ENCODE measurements at places on chromosomes 2 and 18. TPM values are rescaled to one million over a fixed set of nuclear protein-coding genes. Genes with fewer than 3 reads are reported as not detected.

DNA sequence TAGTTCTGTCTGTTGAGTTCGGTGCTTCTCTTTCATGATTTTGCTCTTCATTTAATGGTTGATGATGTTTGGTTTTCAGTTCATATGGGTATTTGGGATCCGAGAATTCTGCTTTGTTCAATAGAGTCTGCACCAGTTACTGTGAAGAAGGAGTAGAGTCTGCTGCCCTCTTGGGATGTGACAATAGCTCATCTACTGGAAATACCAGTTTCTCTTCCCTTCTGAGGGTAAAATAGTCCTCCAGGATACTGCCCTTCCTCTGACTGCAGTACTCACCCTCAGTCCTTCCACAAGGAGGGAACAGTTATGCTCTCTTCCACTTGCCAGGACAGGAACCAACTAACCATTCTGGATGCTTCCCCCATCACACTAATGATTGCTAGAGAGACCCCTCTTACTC is 12.5 kb upstream of the TNFAIP6 start:
- no peak for DNase-seq
- no peaks in the 10 kb centered on the region for H3K4me1 ChIP-seq
- no peaks in the 10 kb centered on the region for H3K36me3 ChIP-seq
- no peak overlapping the region for H3K4me3 ChIP-seq

The DDX1 gene
- total RNA-seq, result 85.6 TPM

- peaks cover 33% of the 10 kb centered on the region for H3K4me1 ChIP-seq
- no peak overlapping the region for H3K27ac ChIP-seq
- no peaks in the 10 kb centered on the region for H3K36me3 ChIP-seq
- H3K27me3 ChIP-seq, result peaks cover 70% of the 10 kb centered on the region
- no peak for DNase-seq
Measured at GRCh38 chr2:161417438-161418274, 1.6 kb downstream of the TBR1 start.

DNA sequence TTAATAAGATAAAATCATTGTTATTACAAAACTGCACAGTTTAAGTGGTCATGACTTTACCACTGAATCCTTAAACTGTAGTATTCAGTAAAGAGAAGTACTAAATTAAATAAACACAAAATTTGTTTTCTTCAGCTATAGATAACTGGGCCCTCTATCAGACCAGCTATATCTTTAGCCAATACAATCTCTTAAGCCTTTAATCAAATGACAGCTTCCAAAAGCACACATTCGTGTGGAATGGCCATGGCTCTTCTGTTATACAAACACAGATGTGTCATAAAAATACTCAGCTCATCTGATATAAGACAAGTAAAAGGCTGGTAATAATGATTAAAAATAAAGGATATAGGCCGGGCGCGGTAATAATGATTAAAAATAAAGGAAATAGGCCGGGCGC is 57.6 kb upstream of the CDKL4 start:
- no peak overlapping the region for H3K27ac ChIP-seq
- H3K4me3 ChIP-seq, result no peak overlapping the region
- H3K36me3 ChIP-seq, result no peaks in the 10 kb centered on the region
- no peak for DNase-seq

GRCh38 chr2:104654811-104655210 is 199.1 kb upstream of the POU3F3 start:
- peak; percentile 5 for DNase-seq
- no peak overlapping the region for H3K4me3 ChIP-seq
- no peaks in the 10 kb centered on the region for H3K4me1 ChIP-seq
- H3K36me3 ChIP-seq, result no peaks in the 10 kb centered on the region
- no peak overlapping the region for H3K27ac ChIP-seq

GRCh38 chr2:102423368-102423767 is 408 bp downstream of the IL18RAP start:
- H3K27ac ChIP-seq, result no peak overlapping the region
- DNase-seq, result no peak
- no peaks in the 10 kb centered on the region for H3K36me3 ChIP-seq
- H3K27me3 ChIP-seq, result no peaks in the 10 kb centered on the region
- H3K4me1 ChIP-seq, result no peaks in the 10 kb centered on the region

DNA sequence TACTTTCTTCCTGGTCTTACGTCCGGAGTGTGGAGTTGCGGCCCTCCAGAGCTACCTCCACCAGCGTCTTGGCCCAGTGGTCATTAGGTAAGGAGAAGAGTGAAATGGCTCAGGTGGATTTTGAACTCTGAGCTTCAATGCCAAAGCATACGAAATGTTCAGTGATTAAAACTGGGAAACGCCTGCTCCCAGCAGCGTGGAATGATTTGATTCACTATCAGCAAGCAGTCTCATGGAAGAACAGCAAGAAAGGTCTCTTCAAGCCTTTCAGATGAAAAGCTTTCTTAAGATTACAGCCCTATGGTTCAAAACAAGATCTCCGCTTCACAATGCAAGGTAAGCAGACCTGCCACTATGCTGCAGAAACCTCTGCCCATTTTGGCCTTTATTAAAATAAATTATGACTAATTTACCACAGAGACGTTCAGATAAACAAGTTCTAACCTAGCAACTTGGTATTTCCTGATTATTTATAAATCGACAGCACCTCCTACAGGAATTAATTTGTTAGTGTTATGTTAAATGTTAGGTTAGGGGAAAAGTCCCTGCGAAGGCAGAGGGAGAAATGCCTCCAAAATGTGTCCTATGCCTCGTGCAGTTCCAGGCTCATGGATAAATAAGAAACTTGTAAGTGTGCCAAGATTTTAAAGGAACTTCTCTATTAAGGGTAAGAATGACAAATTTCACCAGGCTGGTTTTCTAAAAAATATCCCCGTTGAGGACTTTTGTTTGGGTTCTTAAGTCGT is 10.1 kb downstream of the SP9 start:
- no peak overlapping the region for H3K4me3 ChIP-seq
- H3K27ac ChIP-seq, result no peak overlapping the region
- H3K36me3 ChIP-seq, result peaks cover 14% of the 10 kb centered on the region
- DNase-seq, result no peak

DNA sequence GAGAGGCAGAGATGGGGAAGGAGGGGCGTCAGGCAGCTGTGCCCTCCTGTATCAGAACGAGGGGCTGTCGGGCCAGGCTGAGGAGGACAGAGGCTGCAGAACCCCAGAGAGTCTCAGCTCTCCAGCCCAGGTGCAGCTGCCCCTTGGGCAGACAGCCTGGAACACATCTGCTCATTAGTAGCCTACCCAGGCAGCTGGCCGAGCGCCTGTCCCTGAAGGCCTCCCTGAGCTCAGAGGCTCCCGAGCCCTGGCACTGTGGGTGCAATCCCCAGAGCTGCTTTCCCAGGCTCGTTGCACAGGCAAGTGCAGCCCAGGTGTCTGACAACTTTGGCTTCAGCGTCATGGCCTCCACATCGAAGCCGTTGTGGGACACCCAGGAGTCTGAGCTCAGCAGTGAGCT is 13.1 kb upstream of the TMEM185B start:
- H3K4me1 ChIP-seq, result peaks cover 28% of the 10 kb centered on the region
- no peaks in the 10 kb centered on the region for H3K36me3 ChIP-seq
- no peak for DNase-seq
- no peak overlapping the region for H3K27ac ChIP-seq

The REG3G gene
- total RNA-seq, result not detected

DNA sequence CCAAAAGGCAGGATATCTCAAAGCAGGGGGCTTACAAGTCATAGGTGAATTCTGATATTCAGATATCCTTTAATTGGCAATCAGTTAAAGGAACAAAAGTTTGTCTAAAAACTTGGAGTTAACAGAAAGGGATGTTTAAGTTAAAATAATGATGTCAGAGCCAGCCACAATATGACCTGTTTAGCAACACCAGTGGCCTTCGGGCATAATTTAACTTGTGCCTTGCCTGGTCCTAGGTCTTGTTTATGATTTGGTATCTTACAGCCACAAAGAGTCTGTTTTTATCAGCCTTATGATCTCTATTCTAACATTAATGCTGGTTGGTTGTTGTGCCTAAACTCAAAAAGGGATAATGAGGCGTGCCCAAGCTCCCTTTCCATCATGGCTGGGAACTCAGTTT is 252.9 kb downstream of the RNF152 start:
- DNase-seq, result no peak
- H3K4me3 ChIP-seq, result no peak overlapping the region
- H3K4me1 ChIP-seq, result peaks cover 31% of the 10 kb centered on the region
- H3K27ac ChIP-seq, result no peak overlapping the region

- H3K4me1 ChIP-seq, result peaks cover 37% of the 10 kb centered on the region
- H3K27ac ChIP-seq, result no peak overlapping the region
- H3K27me3 ChIP-seq, result no peaks in the 10 kb centered on the region
- H3K4me3 ChIP-seq, result no peak overlapping the region
- DNase-seq, result no peak
Measured at GRCh38 chr2:102065675-102066252, 74.0 kb downstream of the IL1R2 start.

DNA sequence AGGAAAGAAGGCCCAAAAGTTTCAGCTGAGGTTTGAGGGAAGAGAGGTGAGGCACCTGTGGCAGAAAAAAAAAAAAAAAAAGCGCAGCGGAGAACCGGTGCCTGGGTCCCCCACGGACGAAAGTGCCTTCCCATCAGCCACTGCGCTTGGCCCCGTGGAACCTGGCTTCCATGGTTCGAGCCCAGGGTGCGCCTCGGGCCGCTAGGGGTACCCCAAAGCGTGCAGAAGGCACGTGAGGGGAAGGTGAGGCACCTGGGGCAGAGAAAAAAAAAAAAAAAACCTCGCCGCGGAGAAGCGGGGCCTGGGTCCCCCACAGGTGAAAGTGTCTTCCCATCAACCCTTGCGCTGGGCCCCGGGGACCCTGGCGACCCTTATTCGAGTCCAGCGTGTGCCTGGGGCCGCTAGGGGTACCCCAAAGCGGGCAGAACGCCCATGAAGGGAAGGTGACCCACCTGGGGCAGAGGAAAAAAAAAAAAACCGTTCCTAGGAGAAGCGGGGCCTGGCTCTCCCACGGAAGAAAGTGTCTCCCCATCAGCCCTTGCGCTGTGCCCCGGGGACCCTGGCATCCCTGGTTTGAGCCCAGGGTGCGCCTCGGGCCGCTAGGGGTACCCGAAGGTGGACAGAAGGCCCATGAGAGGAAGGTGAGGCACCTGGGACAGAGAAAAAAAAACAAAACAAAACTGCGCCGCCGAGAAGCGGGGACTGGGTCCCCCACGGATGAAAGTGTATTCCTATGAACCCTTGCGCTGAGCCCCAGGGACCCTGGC is 228.6 kb downstream of the CCDC74A start:
- no peak overlapping the region for H3K27ac ChIP-seq
- no peaks in the 10 kb centered on the region for H3K4me1 ChIP-seq
- H3K36me3 ChIP-seq, result no peaks in the 10 kb centered on the region
- DNase-seq, result no peak
- H3K27me3 ChIP-seq, result no peaks in the 10 kb centered on the region
- H3K4me3 ChIP-seq, result no peak overlapping the region

GRCh38 chr2:142119347-142119746 is 11.5 kb downstream of the LRP1B start:
- H3K27me3 ChIP-seq, result no peaks in the 10 kb centered on the region
- DNase-seq, result no peak
- no peak overlapping the region for H3K4me3 ChIP-seq

GRCh38 chr2:165248238-165248637 is 9.0 kb downstream of the SCN2A start:
- no peaks in the 10 kb centered on the region for H3K4me1 ChIP-seq
- no peaks in the 10 kb centered on the region for H3K36me3 ChIP-seq
- no peaks in the 10 kb centered on the region for H3K27me3 ChIP-seq

GRCh38 chr2:209422191-209422754 is 1.6 kb upstream of the MAP2 start:
- no peaks in the 10 kb centered on the region for H3K27me3 ChIP-seq
- no peak for DNase-seq
- H3K27ac ChIP-seq, result no peak overlapping the region

GRCh38 chr2:112798979-112799975 is 15.0 kb upstream of the IL1A start:
- DNase-seq, result no peak
- no peak overlapping the region for H3K4me3 ChIP-seq
- H3K27ac ChIP-seq, result no peak overlapping the region
- no peaks in the 10 kb centered on the region for H3K36me3 ChIP-seq
- H3K4me1 ChIP-seq, result no peaks in the 10 kb centered on the region

GRCh38 chr2:66775730-66776422 is 341.0 kb downstream of the MEIS1 start:
- H3K36me3 ChIP-seq, result no peaks in the 10 kb centered on the region
- DNase-seq, result no peak
- H3K4me3 ChIP-seq, result no peak overlapping the region
- H3K27ac ChIP-seq, result no peak overlapping the region

DNA sequence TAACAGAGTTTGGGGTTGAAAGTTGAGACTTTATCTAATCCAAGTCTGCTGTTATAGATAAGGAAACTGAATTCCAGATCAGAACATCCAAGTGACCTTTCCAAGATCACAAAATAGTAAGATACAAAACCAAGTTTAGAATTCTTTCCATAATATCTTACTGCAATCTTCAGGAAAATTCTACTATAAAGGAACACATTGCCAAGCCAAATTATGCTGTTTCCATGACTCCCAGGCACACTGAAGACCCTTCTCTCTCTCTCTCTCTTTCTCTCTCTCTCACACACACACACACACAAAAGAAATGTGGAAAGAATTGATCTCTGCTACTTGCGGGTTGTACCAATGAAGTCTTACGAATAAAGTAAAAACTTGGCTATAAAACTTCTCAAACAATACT is 398.4 kb downstream of the METTL4 start:
- H3K4me3 ChIP-seq, result no peak overlapping the region
- no peak for DNase-seq
- no peaks in the 10 kb centered on the region for H3K36me3 ChIP-seq
- H3K4me1 ChIP-seq, result no peaks in the 10 kb centered on the region
- no peaks in the 10 kb centered on the region for H3K27me3 ChIP-seq

- H3K4me1 ChIP-seq, result no peaks in the 10 kb centered on the region
- no peaks in the 10 kb centered on the region for H3K36me3 ChIP-seq
- no peak overlapping the region for H3K27ac ChIP-seq
- DNase-seq, result no peak
- no peaks in the 10 kb centered on the region for H3K27me3 ChIP-seq
Measured at GRCh38 chr2:224104668-224105386, 65.7 kb upstream of the SERPINE2 start.

DNA sequence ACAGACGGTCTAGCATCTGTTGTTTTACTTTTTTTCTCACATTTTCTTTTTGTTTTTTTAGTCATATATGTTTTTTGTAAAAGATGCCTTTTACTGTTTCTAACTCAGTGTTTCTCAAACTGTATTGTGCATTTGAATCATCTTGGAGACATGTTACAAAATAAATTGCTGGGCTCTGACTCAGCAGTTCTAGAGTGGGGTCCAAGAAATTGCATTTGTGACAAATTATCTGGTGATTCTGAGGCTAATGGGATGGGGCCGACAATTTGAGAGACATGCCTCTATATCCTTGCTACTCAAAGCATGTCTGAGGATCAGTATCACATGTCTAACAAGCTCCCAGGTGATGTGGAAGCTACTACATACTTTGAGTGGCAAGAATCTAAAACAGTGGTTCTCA is 478.8 kb downstream of the PLCL1 start:
- H3K27me3 ChIP-seq, result no peaks in the 10 kb centered on the region
- H3K4me3 ChIP-seq, result no peak overlapping the region
- no peaks in the 10 kb centered on the region for H3K36me3 ChIP-seq
- DNase-seq, result no peak
- no peak overlapping the region for H3K27ac ChIP-seq

- H3K4me3 ChIP-seq, result no peak overlapping the region
- H3K27ac ChIP-seq, result no peak overlapping the region
- DNase-seq, result no peak
- no peaks in the 10 kb centered on the region for H3K4me1 ChIP-seq
- H3K27me3 ChIP-seq, result no peaks in the 10 kb centered on the region
- H3K36me3 ChIP-seq, result no peaks in the 10 kb centered on the region
Measured at GRCh38 chr2:72937356-72937669, 20.0 kb downstream of the EMX1 start.

- no peaks in the 10 kb centered on the region for H3K36me3 ChIP-seq
- H3K4me3 ChIP-seq, result no peak overlapping the region
- DNase-seq, result no peak
- no peaks in the 10 kb centered on the region for H3K4me1 ChIP-seq
- H3K27ac ChIP-seq, result no peak overlapping the region
Measured at GRCh38 chr2:34069604-34070003, 470.5 kb upstream of the FAM98A start.
